Stimulated activated CD4-positive, alpha-beta T cell treated with anti-CD3 and anti-CD28 coated beads, Interleukin-4, amount 100 ng/mL, for 48 hours (primary cell): ENCODE measurements at places on chromosomes 12 and 14.

GRCh38 chr12:68425998-68426397 lies 93.8 kb upstream of the MDM1 start:
- DNase-seq: no peak

DNA sequence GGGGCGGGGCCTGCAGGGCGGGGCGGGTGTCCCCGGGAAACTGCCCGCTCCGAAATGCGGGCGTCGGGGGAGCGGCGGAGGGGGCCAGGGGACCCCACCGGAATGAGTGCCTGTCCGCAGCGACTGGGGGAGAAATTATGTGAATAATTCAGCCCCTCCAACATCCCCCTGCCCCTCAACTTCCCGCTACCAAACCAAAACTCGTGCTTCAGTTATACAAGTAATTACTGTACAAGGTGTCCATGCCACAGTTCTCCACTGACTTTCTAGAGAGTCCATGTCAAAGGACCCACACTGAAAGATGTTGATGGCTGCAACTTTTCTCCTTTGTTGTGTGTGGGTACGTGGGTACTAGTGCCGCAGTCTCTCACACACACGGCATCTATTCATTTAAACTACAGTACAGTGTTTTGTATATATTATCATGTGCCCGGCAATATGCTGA lies 414 bp upstream of the CDK17 start:
- DNase-seq: no peak

GRCh38 chr14:98914942-98915341 lies 357.1 kb downstream of the BCL11B start:
- DNase-seq: no peak

DNA sequence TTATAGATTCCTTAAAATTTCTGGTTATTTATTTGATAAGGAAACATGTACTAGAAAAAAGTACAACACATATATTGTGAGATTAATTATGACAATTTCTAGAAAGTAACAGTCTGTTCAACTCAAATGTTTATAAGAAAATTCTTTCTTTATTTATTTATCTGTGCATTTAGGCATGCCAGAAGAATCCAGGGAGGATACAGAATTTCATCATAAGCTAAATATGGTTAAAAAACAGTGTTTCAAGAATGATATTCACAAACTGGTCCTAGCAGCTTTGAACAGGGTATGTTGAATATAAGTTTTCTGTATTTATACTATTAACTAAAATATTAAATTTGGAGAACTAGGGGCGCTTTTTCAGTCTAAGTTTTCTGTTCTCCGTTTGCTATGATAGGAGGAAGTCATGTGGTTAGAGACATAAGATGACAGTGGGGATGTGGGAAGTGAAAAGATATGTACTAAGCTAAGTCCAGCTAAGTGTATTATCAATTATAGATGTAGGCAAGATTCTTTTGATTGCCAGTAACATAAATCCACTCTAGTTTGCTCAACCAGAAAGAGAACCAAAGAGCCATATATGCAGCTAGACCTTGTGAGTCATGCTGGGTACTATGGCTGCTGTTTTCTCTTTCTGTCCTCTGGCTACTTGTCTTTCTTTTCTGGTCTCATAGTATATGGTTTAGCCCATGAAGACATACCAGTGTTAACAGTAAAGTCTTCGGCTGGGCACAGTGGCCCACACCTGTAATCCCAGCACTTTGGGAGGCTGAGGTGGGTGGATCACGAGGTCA lies 39.0 kb downstream of the LRRK2 start:
- DNase-seq: no peak
